ENCODE measurements at places on chromosomes 11 and 22. TPM values are rescaled to one million over a fixed set of nuclear protein-coding genes. Genes with fewer than 3 reads are reported as not detected.

The GRAMD1B gene
- 35.3 TPM for total RNA-seq

GRCh38 chr22:19419086-19419463 lies 12.5 kb downstream of the HIRA start:
- no peak for DNase-seq
- H3K4me3 ChIP-seq = no peak overlapping the region
- H3K4me1 ChIP-seq = peaks cover 66% of the 10 kb centered on the region

GRCh38 chr11:104549019-104549418 lies 349.2 kb downstream of the CASP12 start:
- no peaks in the 10 kb centered on the region for H3K36me3 ChIP-seq
- no peaks in the 10 kb centered on the region for H3K4me1 ChIP-seq
- no peak overlapping the region for H3K4me3 ChIP-seq
- H3K27me3 ChIP-seq = peaks cover 2% of the 10 kb centered on the region
- no peak overlapping the region for H3K27ac ChIP-seq

The KRTAP5-9 gene
- 0.19 TPM for total RNA-seq

The OR52H1 gene
- not detected for total RNA-seq

DNA sequence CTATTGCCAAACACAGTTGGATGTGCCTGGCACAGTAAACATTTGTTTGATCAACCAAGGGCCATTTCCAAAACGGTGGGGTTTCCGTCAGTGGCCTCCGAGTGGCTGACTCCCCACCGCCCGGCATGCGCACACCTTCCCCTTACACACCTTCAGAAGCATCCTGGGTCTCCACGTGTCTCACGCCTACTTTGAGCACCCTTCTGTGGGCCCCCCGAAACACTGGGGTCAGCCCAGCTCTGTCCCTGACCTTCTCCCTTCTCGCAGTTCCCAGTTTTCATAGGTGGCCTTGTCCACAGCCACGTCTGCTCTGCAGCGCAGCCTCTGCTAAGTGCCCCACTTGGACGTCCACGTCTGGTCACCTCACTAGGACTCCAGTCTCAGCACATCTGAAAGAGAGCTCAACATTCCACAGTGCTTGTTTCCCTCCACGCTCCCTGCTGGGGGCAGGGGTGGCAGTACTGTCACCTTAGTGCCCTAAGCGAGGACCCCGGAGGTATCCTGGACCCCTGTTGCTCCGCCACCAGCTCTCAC lies 13.2 kb upstream of the SHANK2 start:
- DNase-seq = no peak
- H3K36me3 ChIP-seq = no peaks in the 10 kb centered on the region
- H3K27ac ChIP-seq = no peak overlapping the region
- no peak overlapping the region for H3K4me3 ChIP-seq
- no peaks in the 10 kb centered on the region for H3K27me3 ChIP-seq
- no peaks in the 10 kb centered on the region for H3K4me1 ChIP-seq

- H3K4me3 ChIP-seq = no peak overlapping the region
- H3K27ac ChIP-seq = no peak overlapping the region
- DNase-seq = no peak
These were observed 20.7 kb upstream of the NAV2 start for GRCh38 chr11:19691815-19692500.

DNA sequence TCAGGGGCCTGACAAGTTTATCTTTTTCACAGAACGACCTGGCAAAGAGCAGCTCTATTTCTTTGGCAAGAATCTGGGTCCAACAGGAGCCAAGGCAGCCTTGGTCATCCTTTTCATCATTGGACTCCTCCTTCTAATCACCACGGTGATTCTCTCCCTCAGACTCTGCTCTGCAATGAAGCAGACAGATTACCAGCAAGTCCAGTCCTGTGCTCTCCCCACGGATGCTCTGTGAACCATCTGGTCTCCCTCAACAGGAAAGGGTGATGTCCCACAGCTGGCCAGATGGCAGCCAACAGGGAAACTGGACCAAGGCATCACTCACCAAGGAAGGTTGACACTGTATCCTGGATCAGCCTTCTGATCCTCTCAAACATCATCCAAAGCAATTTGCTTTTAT lies 17.0 kb upstream of the PANX1 start:
- no peaks in the 10 kb centered on the region for H3K4me1 ChIP-seq
- DNase-seq = no peak
- H3K4me3 ChIP-seq = no peak overlapping the region
- no peaks in the 10 kb centered on the region for H3K36me3 ChIP-seq

GRCh38 chr22:22823131-22823810 lies 64.3 kb upstream of the IGLL5 start:
- peaks cover 26% of the 10 kb centered on the region for H3K36me3 ChIP-seq
- peaks cover 10% of the 10 kb centered on the region for H3K27me3 ChIP-seq
- H3K27ac ChIP-seq = peak overlapping the region; percentile 98
- peaks cover 71% of the 10 kb centered on the region for H3K4me1 ChIP-seq
- no peak for DNase-seq
- H3K4me3 ChIP-seq = no peak overlapping the region

DNA sequence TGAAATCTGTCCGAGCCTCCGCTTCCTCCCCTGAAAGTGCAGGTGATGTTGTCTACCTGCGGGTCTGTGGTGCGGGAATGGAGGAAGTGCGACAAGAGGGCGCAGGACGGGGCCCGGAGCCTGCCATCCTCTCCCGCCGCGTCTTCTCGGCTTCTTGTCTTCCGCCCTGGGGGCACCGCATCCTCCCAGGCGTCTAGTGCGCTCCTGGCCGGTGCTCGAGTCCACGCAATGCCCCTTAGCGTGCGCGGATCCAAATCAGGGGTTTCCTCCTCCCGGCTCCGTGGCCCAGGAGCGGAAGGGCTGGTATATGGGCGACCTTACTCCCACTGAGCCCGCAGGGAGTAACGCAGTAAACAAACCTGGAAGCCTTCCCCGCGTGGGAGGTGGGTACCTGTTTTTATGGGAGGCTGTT lies 405 bp downstream of the SFI1 start:
- peaks cover 30% of the 10 kb centered on the region for H3K36me3 ChIP-seq
- H3K27ac ChIP-seq = peak overlapping the region; percentile 96
- H3K27me3 ChIP-seq = no peaks in the 10 kb centered on the region
- peak overlapping the region; percentile 92 for H3K4me3 ChIP-seq
- peaks cover 44% of the 10 kb centered on the region for H3K4me1 ChIP-seq

The PANX3 gene
- total RNA-seq = not detected

DNA sequence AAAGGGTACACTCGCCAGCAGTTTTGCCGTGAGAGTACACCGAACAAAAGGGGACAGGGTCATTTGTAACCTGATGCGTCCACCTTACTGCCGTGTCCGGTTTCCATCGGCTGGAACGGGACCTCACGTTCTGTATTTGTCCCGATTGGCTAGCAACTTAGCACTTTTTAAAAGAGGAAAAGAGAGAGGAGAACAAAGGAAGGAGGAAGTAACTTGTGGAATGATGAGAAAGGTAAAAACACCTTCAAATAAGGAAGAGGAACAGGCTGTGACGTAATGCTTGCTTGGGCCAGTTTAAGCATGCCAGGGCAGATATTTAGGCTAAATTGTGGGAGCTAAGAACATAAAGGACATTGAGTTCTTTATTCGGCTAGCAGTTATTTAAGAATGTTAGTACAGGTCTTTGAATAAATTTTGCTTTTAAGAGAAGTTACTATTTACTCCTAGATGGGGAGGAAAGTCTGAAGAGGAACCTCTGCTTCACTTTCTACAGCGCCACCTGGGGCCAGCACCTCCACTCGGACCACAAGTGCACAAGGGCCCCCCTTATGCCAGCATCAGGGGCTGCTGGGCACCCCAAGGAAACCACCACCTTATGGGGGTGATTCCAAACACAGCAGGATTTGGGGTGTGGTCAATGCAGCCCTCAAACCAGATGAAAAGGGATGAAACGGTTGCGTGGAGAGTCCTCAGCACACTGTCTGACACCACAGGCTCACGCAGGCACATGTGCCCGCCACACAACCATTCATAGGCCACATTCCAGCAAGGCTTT lies 5.8 kb downstream of the ARSA start:
- H3K4me1 ChIP-seq = peaks cover 53% of the 10 kb centered on the region
- H3K4me3 ChIP-seq = peak overlapping the region; percentile 82
- H3K27ac ChIP-seq = peak overlapping the region; percentile 100

The TAF10 gene
- 156 TPM for total RNA-seq

The WBP2NL gene
- total RNA-seq = 1.6 TPM

The TRAPPC4 gene
- 65.4 TPM for total RNA-seq

The IGSF22 gene
- not detected for total RNA-seq

- no peak for DNase-seq
- peaks cover 90% of the 10 kb centered on the region for H3K36me3 ChIP-seq
These were observed 20.5 kb upstream of the SORL1-AS1 start for GRCh38 chr11:121473064-121473777.

DNA sequence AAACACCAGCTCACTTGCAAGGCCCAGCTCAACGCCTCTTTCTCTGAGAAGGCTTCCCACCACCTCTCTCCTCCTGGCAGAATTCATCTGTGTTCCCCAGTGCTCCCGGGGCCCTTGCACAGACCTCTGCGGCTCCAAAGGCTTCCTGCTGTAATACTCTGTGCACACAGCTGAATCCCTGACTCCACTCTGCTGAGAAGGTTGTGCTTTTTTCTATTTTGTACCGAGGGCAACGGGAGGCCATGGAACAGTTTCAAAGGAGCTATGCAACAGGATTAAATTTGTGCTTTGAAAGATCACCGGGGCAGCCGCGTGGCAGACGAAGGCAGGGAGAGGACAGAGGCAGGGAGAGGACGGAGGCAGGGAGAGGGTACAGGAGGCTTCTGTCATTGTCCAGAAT lies 49.2 kb upstream of the SYT7 start:
- peaks cover 1% of the 10 kb centered on the region for H3K27me3 ChIP-seq
- no peak for DNase-seq
- no peak overlapping the region for H3K27ac ChIP-seq
- no peaks in the 10 kb centered on the region for H3K36me3 ChIP-seq
- peaks cover 4% of the 10 kb centered on the region for H3K4me1 ChIP-seq

DNA sequence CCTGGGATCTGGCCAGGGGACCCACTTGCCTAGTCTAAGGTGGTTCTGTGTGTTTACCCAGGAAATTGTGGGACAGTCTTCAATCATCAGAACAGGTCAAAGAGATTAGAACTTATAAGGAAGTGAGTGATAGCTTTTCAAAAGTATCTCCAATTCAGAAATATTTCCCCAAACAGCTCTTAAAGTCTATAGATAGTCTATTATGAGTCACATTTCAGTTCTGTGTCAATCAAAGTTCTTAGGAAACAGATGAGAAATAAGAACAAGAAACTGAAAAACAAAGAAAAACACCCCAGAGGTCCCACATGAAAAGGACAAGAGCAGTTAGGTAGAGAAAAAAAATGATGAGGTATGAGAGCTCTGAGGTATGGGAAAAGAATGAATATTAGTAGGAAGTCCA lies 381.4 kb upstream of the MPPED2 start:
- no peak for DNase-seq
- H3K27ac ChIP-seq = no peak overlapping the region
- H3K4me3 ChIP-seq = no peak overlapping the region
- no peaks in the 10 kb centered on the region for H3K27me3 ChIP-seq
- H3K36me3 ChIP-seq = no peaks in the 10 kb centered on the region

- H3K27ac ChIP-seq = no peak overlapping the region
- no peaks in the 10 kb centered on the region for H3K36me3 ChIP-seq
- no peak for DNase-seq
- no peak overlapping the region for H3K4me3 ChIP-seq
- H3K27me3 ChIP-seq = peaks cover 1% of the 10 kb centered on the region
These were observed 50.0 kb upstream of the SYT13 start for GRCh38 chr11:45336136-45336535.

DNA sequence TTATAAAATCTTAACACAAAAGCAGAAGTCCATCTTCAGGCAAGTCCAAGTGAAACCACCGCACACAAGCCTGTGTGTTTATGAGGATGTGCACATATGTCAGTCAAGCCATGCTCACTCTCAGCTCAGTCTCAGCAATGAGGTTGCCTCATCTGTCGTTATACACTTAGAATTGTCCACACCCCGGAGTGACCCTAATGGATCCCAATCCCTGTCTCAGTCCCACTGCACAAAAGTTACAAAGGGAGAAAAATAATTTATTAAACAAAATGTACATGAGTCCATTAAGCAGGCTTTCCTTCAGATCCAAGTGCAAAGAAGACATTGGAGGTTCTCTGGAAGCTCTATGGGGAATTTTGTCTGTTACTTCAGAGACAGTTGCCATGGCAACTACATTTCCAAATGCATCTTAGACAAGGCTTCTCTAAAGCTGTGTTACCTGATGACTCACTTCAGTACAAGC lies 24.4 kb downstream of the OR8B12 start:
- H3K4me3 ChIP-seq = no peak overlapping the region
- H3K4me1 ChIP-seq = no peaks in the 10 kb centered on the region
- H3K27me3 ChIP-seq = peaks cover 2% of the 10 kb centered on the region

DNA sequence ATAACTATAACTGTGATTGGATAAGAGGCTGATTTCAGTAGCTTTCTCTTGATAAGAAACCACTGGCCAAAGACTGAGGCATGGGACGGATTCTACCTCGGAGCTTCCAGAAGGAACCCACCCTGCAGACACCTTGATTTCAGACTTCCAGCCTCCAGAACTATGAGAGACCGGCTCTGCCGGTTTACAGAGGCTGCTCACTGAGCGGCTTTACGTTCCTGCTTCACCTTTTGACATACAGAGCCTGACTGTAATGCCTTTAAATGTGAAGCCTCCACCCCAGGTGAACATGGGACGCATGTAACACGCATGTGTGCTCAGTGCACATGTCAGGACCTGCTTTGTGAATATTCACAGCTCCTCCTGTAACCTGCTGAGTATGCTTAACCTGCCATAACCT lies 361.5 kb downstream of the CTTN start:
- H3K27ac ChIP-seq = no peak overlapping the region
- no peaks in the 10 kb centered on the region for H3K36me3 ChIP-seq
- H3K4me3 ChIP-seq = no peak overlapping the region
- no peaks in the 10 kb centered on the region for H3K27me3 ChIP-seq

The CBX7 gene
- 14.9 TPM for total RNA-seq

The CHRM1 gene
- not detected for total RNA-seq

DNA sequence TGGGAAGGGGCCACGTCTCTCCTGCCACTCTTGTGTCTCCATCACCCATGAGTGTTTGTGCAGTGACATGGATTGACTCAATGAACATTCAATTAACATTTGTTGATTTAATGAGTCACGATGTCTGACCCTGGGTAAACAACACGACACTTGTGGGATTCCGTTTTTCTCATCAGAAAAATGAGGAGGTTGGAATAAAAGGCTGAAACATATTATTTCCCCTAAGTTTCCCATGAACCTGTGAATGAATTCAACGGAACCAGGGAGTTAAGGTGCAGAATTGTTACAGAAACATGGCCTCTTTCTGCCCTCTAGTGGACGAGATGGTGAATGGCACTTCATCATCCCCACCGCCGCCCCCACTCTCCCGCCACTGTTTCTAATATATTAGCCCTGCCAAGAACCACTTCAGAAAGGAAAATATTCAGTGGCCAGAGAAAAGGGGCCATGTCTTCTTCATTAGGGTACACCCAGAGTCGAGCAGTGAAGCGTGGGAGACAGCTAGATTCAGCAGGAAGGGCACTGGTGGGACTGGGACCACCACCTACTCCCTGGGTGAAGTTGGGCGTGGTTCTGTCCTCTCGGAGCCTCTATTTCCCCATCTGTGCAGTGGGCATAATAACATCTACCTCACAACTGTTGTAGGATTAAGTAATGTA lies 46.3 kb upstream of the SYT13 start:
- H3K4me1 ChIP-seq = peaks cover 2% of the 10 kb centered on the region
- H3K4me3 ChIP-seq = no peak overlapping the region
- H3K27me3 ChIP-seq = peaks cover 14% of the 10 kb centered on the region
- H3K27ac ChIP-seq = no peak overlapping the region
- no peaks in the 10 kb centered on the region for H3K36me3 ChIP-seq

All from activated CD4-positive, alpha-beta T cell treated with anti-CD3 and anti-CD28 coated beads, Interleukin-2, amount 10 ng/mL, durations not matched to agents 7 days and 5 days (primary cell).